ENCODE measurements at places on chromosomes 6 and 20.

GRCh38 chr6:113620386-113620785, 236.8 kb upstream of the MARCKS start:
- DNase-seq: no peak

DNA sequence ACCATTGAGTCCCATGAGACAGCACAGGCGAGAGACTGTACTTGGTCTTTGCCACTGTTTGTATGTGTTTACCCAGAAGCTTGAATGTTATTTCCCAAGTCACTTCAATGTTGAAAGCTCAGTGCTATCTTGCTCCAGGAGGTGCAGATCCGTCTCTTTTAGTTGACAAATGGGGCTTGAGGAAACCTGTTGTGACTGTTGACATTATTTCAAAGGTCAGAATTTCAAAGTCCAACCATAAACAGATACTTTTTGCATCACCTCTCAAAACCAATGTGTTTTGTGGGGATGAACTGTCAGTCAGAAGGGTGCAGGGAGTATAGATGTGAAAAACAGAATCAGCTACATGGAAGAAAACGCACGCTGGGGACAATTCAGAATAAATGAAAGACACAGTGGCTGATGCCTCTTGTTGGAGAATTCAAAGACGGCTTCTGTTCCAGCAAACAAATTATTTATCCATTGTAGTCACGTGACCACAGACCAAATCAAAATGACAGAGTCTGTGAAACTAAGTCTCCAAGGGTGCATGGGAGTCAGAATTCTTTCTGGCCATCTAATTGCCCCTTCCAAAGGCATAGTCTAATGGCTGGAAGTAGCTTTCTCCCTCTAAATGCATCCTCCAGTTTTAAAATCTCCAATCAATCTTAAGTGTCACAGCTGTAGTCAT, 83.7 kb downstream of the MYLK4 start:
- DNase-seq: no peak

- no peak for DNase-seq
Measured at GRCh38 chr6:151071295-151071694, 168.5 kb upstream of the AKAP12 start.

GRCh38 chr6:15417811-15418210, 171.9 kb downstream of the JARID2 start:
- no peak for DNase-seq

- DNase-seq: no peak
Measured at GRCh38 chr6:41942067-41942851, 651 bp upstream of the CCND3 start.

GRCh38 chr6:51651132-51651817, 436.1 kb downstream of the PKHD1 start:
- DNase-seq: no peak

DNA sequence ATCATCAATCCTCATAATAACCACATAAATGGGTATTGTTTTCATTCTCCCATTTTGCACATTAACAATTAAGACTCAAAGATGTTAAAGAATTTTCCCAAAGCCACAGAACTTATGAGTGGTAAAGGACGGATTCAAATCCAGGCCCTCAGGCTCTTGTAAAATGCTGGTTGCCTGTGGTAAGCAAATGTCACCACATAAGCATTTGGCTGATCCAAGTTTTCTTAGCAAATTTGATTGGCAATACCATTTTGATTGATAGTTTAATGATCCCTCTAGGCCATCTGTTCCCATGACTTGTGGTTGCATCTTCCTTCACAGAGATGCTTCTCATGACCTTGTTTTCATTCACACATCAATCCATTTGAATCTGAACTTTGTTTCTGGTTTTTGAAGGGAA, 252.0 kb upstream of the RIN2 start:
- DNase-seq: no peak

- DNase-seq: peak; percentile 36
Measured at GRCh38 chr6:100283285-100283684, 181.4 kb downstream of the SIM1 start.

DNA sequence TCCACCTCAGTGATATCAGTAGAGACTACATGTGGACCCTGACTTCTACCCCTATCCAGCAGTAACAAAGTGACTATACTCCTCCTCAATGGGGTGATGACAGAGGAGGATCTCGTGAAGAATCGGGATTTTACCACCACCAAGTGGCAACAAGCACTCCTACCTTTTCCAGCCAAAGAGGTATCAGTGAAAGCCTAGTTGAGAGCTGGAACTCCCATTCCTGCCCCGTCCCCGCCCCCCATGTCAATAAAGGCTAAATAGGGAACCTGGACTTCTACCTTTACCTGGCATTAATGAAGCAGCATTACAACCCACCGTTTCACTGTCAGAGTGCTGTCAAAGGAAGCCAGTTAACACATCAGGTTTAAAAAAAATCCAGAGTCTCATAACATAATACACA, 45.3 kb downstream of the RNF24 start:
- DNase-seq: no peak

DNA sequence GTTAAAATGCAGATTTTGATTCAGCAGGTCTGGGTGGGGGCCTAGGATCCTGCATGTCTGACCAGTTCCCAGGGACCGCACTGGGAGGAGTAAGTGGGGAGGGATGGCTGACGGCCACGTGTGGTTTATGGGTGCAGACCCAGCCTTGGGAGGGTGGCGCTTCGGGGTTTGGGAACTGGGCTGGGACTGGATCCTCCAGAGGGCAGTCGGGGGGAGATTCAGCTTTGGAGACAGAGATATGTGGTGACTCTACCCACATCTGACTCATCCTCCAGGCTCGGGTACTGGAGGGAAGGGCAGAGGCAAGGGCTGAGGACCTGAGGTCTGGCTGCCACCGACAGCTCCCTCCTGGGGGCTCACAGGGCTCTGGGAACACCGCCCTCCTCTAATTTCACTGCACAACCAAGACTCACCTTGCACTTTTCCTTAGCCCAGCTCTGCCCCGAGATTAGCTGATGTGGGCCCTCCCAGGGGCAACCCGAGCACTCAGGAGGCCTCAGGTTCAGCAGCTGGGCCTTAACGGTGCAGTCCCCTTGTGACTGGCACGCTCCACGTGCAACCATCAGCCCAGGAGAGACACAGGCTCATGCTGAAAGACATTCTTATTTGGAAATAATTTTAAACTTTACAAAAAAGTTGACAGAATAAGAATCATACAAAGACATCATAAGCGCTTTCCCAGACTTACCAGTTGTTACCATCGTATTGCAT, 172.8 kb upstream of the PMEPA1 start:
- DNase-seq: no peak

- no peak for DNase-seq
Measured at GRCh38 chr6:167781066-167781767, 45.5 kb upstream of the AFDN start.

DNA sequence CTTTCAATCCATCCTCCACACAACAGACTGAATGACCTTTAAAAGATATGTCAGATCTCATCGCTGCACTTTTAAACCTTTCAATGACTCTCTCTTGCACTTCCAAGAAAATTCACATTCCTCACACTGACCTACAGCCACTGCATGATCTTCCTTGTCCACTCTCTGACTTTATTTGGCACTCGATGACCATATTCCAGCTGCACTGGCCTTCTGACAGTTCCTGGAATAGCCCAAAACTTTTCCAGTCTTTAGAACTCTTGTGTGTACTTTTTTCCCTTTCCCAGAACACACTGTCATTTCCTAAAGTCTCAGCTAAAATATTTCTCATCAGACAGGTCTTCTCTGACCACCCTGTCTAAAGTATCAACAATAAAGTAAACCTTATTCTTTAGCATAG, 174.6 kb downstream of the ADGRG6 start:
- no peak for DNase-seq

DNA sequence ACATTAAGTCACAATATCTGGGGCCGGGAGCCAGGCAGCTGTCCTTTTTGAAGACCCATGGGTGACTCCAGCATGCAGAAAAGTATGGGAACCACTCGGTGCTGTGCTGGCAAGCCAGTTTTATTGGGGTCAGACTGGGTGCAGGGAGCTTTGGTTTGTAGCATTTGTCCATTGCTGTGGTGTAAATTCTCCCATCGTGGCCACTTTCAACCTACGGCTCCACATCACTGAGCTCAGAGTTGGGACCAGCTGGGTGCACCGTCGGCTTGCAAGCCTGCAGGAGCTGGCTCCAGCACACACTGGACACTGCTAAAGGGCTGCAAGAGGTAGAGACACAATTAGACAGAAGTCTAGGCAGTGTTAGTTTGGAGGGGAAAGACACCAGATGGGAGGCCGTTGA, 66.9 kb downstream of the SYNJ2 start:
- DNase-seq: no peak

DNA sequence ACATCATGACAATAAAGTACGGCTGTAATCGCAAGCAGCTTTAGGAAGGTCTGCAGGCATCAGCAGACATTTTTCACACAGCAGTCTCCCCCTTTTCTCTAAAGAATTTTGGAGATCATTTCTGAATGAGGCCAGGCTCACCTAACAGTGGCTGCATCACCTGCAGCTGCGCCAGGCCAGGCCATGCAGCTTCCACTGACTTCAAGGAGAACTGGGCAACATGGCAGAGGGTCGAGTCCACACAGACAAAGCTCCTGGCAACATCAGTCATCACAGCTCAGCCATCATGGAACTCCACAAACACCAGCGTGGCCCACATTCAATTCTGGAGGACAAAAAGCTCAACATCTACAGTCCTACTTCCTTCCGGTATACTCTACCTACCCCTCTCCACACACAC, 17.8 kb upstream of the FOXC1 start:
- no peak for DNase-seq

- DNase-seq: no peak
Measured at GRCh38 chr6:28657381-28657768, 131.7 kb downstream of the GPX5 start.

DNA sequence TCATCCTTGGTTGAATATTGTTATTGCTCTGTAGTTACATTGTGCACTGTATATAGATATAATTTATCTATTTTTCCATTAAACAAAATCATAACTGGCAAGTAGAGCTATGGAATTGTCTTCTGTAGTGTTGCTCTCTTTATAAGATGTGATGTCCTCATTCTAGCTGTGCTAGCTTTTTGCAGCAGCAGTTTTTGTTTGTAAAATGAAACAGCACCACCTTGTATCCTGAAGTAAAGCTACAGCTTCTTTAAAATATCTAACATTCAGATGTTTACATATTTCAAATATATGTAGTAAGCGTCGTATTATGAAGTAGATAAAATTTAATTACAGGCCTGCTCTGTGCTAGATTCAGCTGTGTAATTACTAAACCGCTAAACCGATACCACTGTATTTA, 328.8 kb upstream of the MANEA start:
- peak; percentile 18 for DNase-seq

GRCh38 chr6:11740875-11741274, 37.7 kb downstream of the ADTRP start:
- DNase-seq: no peak

- no peak for DNase-seq
Measured at GRCh38 chr6:124982669-124983068, 20.4 kb downstream of the RNF217 start.

DNA sequence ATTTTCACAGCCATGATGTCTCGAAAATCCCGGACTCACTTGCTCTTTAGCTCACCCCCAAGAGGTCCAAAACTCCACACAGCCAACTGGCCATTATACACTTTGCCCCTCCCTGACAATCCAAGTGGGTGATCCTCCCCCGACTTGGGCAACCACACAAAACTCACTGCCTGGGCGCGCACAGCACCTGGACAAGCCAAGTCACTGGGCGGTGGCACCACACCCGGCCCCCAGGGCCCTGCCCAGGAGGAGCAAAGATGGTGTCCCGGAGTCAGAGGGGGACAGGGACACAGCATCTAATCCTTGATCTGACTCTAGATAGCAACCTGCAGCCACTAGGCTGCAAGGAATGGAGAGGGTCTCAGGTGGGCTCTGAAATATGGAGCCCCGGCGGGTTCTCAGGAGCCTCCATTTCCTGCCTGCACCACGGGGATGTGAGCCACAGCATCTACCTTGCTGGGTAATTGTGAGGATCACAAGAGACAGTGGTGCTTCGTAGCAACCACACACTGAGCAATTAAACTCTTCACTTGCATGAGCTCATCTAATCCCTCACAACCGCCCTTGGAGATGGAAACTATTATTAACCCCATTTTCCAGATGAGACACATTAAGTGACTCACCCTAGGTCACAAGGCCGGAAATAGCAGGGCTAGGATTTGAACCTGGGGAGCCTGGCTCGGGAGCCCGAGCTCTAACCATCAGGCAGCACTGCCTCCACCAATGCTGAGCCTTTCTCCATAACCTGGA, 66.6 kb downstream of the BMP7 start:
- DNase-seq: no peak

GRCh38 chr6:84057908-84058307, 24.3 kb downstream of the MRAP2 start:
- DNase-seq: no peak

DNA sequence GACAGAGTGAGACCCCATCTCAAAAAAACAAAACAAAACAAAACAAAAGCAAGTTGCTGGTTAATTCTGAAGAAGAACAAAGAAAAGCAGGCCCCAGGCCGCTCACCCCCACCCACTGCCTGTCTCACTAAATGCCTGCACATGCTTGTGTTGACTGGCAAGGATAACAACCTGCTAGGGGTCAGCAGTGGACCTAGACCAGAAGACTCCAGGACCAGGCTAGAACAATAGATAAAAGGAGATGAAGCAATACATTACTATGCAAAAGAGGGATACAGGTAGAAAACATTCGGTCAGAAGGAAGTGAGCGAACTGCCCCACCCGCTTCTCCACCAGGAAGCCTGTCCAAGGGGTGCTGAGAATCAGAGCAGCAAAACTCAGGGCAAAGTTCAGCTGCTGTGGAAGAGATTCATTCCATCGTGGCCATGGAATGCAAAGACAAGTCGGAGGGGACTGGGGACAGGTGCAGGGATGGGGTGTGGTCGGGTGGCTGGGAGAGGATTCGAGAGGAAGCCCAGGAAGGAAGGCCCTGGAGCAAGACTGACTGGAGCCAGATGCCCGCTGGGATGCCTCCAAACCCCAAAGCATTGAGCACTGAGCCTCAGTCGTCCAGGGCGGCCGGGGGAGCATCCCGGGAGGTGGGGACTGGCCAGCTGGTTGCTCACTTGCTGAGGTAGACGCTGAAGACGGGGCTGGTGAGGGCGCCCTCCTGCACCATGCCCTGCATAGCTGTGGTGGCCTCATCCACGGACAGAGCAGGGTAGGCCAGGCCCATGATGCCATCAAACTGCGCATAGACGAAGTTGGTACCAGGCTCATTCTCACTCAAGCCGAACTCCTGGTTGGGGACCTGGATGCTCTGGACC, 5.3 kb downstream of the PGC start:
- no peak for DNase-seq

DNA sequence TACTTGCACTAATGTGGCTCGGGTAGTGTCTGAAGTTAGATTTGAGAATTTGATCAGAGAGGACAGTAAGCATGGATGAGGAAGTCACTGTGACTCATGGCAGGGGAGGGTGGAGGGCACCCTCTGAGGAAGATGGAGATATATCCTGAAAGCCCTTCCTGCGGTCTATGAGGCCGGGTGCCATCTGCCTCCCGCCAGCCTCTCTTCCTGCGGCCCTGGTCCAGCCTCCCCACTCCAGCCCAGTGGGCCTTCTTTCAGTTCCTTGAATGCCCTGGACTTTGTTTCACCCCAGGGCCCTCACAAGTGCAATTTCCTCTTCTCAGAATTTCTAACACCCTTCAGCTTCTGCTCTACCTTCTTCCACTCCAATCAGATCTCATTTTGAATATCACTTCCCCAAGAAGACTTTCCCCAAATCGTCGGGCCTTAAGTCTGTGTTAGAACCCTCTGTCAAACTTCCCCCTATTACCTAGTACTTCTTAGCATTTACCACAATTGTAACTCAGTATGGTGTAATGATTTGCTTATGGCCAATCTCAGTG, 20.2 kb upstream of the TNFAIP3 start:
- peak; percentile 78 for DNase-seq
